Hindlimb muscle (tissue), 1 donor: ENCODE measurements at places on chromosomes 5 and 9.
A peak's percentile ranks its signal among the peaks of the same experiment; 100 is the strongest.

DNA sequence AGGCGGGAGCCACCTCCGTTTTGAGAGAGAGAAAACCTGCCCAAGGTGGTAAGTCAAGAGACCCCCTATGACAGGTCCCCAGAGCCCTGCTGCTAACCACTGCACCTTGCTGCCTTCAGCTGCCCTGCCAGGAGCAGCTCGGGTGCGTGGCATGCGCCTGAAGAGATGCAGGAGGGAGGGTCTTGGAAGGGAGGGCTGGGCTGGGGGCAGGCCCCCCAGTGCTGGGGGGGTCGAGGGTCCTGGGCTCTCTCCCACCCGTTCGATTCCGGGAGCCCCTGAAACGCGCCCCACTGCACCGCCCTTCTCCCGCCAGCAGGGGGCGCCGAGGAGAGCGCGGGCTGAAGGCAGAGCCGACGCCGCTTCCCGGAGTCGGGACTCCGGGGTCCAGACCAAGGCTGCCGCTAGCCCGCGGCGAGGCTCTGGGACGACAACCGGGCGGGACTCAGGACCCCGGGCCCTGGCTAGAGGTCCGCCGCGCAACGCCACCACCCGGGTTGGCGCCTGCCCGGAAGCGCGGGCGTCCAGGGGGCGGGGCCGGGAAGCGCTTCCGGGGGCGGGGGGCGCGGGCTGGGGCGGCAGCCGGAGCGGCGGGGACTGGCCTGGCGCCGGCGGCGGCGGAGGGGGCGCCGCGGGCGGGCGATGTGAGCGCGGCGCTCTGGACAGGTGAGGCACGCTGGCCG, at the start of gene ZBTB34:
Gene ZBTB34, plus strand, starts transcription at position 563 of the 680 bp plus-strand sequence. CDS start 18,761 bp downstream, outside the sequence.
- DNase-seq: peak; percentile 70

DNA sequence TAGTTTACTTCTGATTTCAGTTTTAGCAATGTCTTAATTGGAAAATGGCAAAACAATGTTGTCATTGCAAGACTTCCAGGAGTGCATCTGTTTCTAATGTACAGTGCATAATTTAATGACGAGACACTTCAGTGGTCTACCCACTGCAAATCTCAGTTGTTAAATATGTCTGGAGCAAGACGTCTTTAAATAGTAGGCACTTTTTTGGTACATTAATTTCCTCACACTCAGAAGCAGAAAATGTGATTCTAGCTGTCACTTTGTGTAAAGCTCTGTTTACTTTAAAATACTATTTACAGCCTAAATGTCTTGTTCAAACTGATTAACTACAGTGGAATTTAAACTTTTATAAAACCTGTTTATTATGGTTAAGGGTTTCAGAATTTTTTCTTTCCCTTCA, 815.5 kb downstream of the TLE1 start:
- no peak for DNase-seq

GRCh38 chr5:154709368-154710305, 45.5 kb upstream of the LARP1 start:
- no peak for DNase-seq

GRCh38 chr5:172548311-172548731, 92.7 kb upstream of the NEURL1B start:
- no peak for DNase-seq

DNA sequence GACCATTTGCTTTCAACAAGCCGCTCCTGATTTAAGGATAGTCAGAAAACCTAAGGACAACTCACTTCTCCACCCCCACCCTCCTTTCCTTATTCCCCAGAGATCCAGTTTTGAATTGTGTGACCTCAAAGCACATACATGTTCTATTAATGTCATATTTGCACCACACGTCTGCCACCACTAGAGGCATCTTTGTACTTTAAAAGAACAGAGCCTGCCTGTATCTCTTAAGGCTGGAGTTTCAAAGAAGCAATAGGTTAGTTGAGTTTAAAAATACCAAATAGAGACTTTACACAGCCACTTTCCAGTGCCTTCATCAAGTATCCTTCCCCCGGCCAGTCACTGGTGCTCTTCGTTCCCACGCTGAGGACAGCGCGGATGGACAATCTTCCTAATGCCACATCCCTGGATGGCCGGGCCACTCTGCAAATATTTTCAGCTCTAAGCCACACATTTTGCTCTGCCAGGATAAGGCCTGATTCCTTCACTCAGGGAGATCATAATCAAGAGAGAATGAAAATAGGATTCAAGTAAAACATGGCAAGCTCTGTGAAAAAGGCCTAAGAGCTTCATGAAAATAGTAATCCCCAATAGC, 146.3 kb downstream of the SNCAIP start:
- DNase-seq: no peak

GRCh38 chr5:133371371-133372155, 240.8 kb downstream of the FSTL4 start:
- no peak for DNase-seq

DNA sequence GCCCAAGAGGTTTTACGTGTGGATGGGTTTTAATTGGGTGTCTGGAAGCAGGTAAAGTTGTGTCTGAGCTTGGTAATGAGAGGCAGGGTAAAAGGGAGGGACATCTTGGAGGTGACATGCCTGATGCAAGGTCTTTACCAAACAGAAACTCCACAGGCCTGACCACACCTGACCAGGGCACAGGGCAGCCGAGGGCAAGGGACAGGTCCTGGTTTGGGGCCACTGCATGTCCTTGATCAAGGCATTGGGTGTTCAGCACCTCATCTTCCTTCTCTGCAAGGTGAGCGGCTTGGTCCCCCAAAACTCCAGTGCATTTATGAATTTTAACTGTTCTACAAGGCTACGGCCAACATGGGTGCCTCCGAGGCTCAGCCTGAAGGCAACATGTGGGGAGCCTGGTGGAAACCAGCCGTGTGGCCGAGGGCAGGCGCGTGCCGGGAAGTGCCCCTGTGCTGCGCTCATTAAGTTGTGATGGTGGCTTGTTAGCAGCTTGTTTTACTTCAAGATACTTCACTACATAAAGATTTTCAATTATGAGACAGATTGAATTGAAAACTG, 30.7 kb upstream of the LPCAT1 start:
- DNase-seq: no peak

GRCh38 chr5:151058891-151059489, 21.8 kb downstream of the TNIP1 start:
- no peak for DNase-seq

DNA sequence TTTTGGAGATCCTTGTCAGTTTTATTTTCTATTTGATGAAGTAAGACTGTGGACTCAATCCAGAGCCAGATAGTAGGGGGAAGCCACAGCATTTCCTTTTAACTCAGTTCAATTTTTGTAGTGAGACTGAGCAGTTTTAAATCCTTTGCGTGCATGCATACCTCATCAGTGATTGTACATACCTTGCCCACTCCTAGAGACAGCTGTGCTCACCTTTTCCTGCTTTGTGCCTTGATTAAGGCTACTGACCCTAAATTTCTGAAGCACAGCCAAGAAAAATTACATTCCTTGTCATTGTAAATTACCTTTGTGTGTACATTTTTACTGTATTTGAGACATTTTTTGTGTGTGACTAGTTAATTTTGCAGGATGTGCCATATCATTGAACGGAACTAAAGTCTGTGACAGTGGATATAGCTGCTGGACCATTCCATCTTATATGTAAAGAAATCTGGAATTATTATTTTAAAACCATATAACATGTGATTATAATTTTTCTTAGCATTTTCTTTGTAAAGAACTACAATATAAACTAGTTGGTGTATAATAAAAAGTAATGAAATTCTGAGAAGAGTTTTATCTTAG, 17.8 kb downstream of the DIMT1 start:
- DNase-seq: no peak

DNA sequence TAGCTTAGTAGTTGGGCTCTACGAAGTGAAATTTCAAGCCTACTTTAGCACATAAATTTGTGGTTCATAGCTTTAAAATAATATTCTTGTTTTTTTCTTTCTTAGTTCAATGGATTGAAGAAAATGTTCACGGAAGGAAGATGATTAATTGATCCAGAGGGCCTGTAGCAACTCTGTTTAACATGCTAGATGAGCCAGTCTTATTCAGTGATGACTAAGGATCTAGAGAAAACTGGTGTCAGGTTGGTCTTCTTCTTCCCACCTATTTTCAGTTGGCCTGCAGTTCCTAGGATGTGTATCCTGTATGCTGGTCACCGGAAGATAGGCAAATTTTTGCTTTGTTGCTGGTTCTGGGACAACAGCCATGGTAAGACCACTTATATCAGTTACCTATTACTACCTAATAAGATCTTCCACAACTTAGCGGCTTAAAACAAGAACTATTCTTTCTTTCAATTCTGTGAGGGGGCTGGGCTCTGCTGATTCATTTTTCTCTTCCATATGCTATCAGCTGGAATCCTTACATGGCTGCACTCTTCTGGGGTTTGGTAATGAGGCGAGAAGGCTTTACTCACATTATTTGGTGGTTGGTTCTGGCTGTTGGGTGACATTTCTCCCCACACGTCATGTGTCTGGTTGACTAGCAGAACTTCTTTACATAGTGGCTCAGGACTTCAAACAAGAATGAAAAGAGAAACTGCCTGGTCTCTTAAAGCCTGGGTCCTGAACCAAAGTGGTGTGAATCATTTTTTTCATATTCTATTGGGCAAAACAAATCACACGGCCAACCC, 182.7 kb upstream of the ACTBL2 start:
- DNase-seq: no peak

GRCh38 chr9:15305470-15305869, 1.5 kb downstream of the TTC39B start:
- no peak for DNase-seq

DNA sequence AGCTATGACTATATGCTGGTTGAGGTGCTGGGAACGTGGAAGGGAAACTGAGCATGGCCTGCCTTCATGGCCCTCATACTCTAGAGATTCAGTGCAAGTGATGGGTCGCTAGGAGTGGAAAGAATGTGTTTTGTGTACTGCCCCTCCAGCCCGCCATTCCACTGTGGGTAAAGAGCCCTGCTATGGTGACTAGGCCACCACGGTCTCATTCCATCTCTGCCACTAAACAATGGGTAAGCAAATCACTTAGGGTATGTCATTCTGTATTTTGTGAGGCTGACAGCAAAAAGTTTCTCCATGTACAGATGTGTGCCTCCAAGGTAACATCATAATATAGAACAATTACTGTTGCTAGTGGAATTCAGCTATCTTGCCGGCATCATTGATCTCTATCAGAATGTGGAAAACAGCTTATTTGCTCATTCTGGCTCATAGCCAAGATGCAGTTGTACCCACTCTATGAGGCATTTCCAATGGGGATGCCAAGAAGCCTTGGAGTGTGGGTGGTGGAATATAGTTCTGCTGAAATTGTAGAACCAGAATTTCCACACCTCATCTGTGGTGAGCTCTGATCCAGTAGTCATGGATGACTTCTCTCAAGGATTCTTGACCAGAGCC, 12.5 kb downstream of the SMARCA2 start:
- DNase-seq: no peak

- DNase-seq: no peak
Measured at GRCh38 chr9:95373069-95373681, 55.7 kb upstream of the FANCC start.

DNA sequence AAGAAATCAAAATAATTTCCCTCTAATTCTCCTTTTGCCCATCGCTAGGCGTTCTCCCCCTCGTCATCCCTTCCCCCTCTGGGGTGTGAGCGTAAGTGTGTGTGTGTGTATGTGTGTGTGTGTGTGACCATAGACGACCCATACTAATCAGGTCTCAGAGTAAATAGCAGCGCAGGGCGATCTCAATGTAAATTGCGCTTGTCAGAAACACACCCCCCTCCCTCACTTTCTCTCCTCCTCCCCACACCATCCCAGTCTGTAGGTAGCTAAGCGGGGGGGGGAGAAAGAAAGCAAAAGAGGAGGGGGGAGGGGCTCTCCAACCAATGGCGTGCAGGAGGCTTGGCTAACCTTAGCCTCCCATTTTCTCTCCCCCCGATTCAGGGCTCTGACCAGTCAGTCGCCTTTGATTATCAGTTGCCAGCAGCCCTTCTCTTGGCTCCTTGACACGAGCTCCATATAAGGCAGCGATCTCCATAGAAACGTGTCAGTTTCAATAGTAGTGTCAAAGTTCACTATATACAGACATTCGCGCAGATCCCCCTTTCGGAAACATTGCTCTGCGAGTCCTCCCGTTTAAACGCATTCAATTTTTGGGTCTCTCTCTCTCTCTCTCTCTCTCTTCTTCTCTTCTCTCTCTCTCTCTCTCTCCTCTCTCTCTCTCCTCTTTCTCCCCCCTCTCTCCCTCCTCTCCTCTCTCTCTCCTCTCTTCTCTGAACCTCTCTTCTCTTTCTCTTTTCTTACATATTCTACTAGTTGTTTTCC, at the start of gene NR2F1:
Gene NR2F1, plus strand, starts transcription at position 546 of the 762 bp plus-strand sequence. CDS start 1,802 bp downstream, outside the sequence.
- peak; percentile 72 for DNase-seq

GRCh38 chr9:69961843-69962242, 81.8 kb upstream of the MAMDC2 start:
- DNase-seq: no peak

DNA sequence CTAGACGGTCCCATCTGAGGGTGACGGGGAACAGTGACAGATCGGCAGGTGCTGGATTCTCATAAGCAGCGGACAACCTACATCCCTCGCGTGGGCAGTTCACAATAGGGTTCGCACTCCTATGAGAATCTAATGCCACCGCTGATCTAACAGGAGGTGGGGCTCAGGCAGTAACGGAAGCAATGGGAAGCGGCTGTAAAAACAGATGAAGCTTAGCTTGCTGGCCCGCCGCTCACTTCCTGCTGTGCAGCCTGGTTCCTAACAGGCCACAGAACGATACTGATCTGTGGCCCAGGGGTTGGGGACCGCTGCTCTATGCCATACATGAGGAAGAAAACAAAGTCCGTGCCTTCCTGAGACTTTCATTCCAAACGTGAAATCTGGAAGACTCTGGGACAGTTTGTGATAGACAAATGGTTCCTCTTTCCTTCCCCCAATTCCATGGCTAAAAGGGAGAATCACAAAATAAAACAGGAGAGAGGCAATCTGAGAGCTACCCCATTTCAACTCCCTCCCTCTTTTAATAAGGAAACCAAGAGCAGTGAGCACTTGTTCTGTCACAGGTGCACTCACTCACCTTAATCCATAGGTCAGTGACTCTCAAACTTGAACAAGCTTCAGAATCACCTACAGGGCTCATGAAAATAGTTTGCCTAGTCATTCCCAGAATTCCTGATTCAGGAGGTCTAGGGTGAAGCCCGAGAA, 12.1 kb downstream of the PDCL start:
- no peak for DNase-seq

- no peak for DNase-seq
Measured at GRCh38 chr9:2055203-2055658, 40.1 kb downstream of the SMARCA2 start.
